ENCODE measurements at places on chromosomes 7 and 10. TPM values are rescaled to one million over a fixed set of nuclear protein-coding genes. Genes with fewer than 3 reads are reported as not detected.

The CAV2 gene
- 64.4 TPM for total RNA-seq

- peak; percentile 29 for DNase-seq
These were observed 63.4 kb upstream of the DDC start for GRCh38 chr7:50628434-50629084.

DNA sequence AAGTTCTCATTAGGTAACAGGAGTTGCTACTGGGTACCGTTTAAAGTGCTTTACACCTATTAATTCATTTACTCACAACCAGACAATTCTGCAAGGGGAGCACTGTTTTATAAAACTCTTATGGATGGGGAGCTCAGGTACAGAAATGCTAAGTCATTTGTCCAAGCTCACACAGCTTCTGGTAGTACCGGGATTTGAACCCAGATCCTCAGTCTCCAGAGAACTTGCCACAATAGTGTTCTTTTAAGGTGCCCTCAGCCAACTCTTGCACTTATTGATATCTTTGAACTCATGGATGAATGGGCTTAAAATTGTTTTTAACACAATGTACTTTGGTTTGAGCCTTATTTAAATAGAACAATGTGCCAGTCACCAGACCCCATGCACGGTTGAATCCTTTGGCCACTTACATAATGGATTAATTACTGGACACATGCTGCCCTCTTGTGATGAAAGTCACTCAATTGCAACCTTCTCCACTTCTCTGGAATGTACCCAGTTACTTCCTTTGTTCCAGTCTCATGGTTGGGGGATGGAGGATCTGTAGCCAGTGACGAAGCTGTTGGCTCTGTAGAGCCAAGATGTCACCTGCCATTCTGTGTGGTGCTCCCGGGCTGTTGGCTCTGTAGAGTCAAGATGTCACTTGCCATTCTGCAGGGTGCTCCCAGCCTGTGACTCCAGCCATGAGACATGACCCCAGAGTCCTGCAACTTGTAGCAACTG lies 65.6 kb downstream of the NOD1 start:
- no peak for DNase-seq

- DNase-seq = no peak
These were observed 413.5 kb downstream of the NRG3 start for GRCh38 chr10:82288461-82288881.

DNA sequence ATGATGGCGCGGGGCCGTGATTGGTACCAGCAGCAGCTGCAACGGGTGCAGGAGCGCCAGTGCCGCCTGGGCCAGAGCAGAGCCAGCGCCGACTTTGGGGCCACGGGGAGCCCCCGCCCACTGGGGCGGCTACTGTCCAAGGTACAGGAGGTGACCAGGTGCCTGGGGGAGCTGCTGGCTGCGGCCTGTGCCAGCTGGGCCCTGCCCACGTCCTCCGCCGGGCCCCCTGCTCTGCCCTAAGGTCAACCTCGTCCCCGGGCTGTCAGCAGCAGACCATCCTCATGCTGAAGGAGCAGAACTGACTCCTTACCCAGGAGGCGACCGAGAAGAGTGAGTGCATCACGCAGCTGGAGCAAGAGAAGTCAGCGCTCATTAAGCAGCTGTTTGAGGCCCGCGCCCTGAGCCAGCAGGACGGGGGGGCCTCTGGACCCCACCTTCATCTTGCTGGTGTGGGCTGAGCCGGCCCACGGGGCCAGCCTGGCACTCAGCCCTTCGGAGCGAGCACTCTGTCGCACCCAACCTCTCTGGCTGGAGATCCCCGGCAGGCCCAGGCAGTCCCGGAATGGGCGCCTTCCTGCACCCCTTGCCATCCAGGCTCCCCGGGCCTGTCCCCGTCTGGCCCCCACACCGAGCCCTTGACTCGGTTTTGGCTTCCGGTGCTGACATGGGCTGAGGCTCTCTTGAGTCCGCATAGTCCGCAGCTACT lies 24.6 kb upstream of the ZNF716 start:
- no peak for DNase-seq
